ENCODE measurements at places on chromosomes 12 and 14.

- no peak for DNase-seq
Observed at GRCh38 chr12:56336361-56337167, 2.1 kb upstream of the IL23A start.

DNA sequence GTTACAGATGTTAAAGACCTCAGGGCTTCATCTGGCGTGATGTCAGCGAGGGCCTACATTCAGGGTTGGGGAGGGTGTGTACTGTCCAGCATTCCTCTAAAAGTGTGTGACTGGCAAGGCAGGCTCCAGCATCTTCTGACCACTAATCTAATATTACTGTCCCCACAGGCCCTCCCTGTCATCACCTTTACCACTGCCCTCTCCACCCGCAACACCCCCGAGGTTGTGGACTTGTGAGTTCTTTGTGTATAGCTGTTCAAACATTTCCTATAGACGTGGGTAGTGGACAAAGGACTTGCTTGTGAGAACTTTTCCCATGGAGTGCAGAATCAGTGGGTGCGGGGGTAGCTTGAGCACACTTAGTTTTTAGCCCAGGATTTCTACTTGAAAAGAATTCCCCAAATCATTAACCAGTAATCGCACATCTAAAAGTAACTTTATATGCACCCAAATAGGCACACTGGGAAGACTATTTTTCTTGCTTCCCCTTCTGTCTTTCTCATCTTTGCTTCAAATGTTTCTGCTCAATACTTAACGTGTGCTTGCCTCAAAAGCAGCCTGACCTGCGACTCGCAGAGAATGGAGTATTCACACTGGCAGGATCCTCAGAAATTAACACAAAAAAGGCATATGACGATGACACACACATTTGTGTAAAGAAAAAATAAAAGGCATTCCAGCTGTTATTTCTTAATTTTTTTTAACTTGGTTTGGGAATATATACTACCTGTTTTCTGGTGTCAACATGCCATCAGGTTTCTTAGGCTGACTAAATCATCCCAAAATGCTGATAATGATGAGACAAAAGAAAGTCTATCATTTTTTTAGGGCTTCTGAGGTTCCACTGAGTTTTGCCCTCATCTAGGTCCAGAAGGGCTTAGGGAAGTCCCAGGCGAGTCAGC, 158.4 kb upstream of the HIF1A start:
- no peak for DNase-seq

DNA sequence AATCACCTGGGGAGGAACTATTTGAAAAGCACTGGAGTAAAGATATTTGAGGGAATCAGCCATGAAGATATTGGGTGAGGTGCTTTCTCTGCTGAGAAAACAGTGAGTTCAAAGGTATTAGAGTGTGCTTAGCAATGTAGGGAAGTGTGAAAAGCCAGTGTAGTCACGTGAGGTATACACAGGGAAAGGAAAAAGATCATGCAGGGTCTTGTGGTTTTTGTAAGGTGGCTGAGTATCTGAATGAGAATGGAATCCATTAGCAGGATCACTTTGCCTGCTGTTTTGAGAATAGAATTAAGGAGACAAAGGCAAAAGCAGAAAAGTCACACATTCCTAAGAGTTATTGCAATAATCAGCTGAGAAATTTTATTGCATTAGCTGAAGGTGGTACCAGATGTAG, 193.0 kb downstream of the PIK3C2G start:
- no peak for DNase-seq

DNA sequence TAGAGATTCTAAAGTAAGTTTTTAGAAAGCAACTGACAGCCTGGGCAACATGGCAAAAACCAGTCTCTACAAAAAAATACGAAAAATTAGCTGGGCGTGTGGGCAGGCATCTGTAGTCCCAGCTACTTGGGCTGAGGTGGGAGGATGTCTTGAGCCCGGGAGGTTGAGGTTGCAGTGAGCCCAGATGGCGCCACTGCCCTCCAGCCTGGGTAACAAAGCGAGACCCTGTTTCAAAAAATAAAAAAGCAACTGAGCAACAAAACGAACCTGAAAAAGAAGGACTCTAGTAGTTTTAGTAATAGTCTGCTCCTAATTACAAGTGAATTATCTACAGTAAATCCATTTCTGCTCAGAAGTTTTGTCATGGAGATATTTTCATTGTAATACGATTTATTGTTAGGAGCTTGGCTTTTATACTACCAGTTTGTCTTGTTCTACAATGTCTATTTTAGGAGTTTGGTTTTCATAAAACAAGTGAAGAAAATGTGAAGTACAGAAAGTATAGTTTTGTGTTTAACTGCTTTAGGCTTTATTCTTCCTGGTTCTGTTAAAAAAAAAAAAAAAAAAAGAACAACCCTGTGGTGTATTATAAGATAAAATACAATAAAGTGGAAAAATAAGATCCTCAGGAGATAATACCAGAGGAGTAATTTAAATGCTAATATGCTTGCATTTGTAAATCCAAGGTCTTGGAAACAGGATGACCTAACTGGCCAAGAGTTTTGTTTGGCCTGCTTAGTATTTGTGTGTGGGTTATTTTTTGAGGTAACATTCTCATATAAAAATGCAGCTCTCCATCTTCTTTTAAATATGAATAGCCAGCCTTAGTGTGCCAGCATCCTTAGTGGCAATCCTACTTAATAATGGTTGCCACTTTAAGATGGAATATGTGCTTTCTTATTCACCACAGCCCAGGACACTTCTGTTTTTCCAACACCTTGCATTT, 2.8 kb downstream of the TMX1 start:
- DNase-seq: peak; percentile 9

Data from dorsolateral prefrontal cortex (tissue), 122 donors.